Endodermal cell (in vitro differentiated cells): ENCODE measurements at places on chromosomes 1 and 21. TPM values are rescaled to one million over a fixed set of nuclear protein-coding genes. Genes with fewer than 3 reads are reported as not detected.

Gene OR2L2
- 0.07 and 0.13 TPM in 2 replicates for total RNA-seq

Gene OTUD7B
- 26.4 and 26.6 TPM in 2 replicates for total RNA-seq

Gene ARPC5
- total RNA-seq, result 42.0 to 78.7 TPM (median 74.7 TPM) in 3 replicates

Gene AADACL4
- total RNA-seq, result not detected in 3 replicates

Gene DNASE2B
- total RNA-seq, result not detected in 3 replicates

Gene CCDC185
- not detected in 3 replicates for total RNA-seq

Gene PLPPR4
- total RNA-seq, result 0.20 and 0.32 TPM in 2 replicates

Gene LHX8
- not detected in 2 replicates for total RNA-seq

Gene C4BPB
- not detected in 2 replicates for total RNA-seq

Gene CCNL2
- total RNA-seq, result 220 and 244 TPM in 2 replicates

Gene IQCC
- 4.7 and 5.3 TPM in 2 replicates for total RNA-seq

Gene NBPF19
- total RNA-seq, result 7.7 to 9.4 TPM (median 7.7 TPM) in 3 replicates

Gene CCDC27
- total RNA-seq, result not detected in 2 replicates

Gene FAM167B
- 1.1 and 1.3 TPM in 2 replicates for total RNA-seq

Gene NPR1
- total RNA-seq, result 4.5 and 4.6 TPM in 2 replicates

Gene PLA2G2C
- total RNA-seq, result not detected in 3 replicates

Gene TRIM45
- total RNA-seq, result 5.2 to 16.5 TPM (median 14.6 TPM) in 3 replicates

Gene GNG12
- total RNA-seq, result 7.7 and 9.3 TPM in 2 replicates

Gene TTC24
- not detected in 2 replicates for total RNA-seq

Gene PGLYRP4
- not detected in 3 replicates for total RNA-seq

Gene CYP2J2
- 0.25 and 0.37 TPM in 2 replicates for total RNA-seq

Gene CTH
- total RNA-seq, result 21.8 to 28.0 TPM (median 26.2 TPM) in 3 replicates

Gene TFF2
- total RNA-seq, result not detected in 2 replicates

Gene CENPS
- total RNA-seq, result 22.6 and 23.1 TPM in 2 replicates

Gene AK4
- 139 and 155 TPM in 2 replicates for total RNA-seq

Gene ALPL
- total RNA-seq, result 98.7 and 117 TPM in 2 replicates

Gene AKR7A3
- total RNA-seq, result 0.92 and 1.2 TPM in 2 replicates

Gene CLDN17
- not detected in 2 replicates for total RNA-seq

Gene FAM177B
- not detected in 2 replicates for total RNA-seq

Gene STUM
- 0.04 to 0.11 TPM (median 0.05 TPM) in 3 replicates for total RNA-seq

Gene EFHD2
- total RNA-seq, result 28.1 to 44.1 TPM (median 36.7 TPM) in 3 replicates

Gene ATAD3A
- total RNA-seq, result 42.6 and 47.6 TPM in 2 replicates

Gene MYBPH
- total RNA-seq, result not detected in 2 replicates
